NCI-H2227 treated with DMSO at 0.1 percent for 48 hours (cell line): ENCODE measurements at places on chromosomes 16 and 17.

- DNase-seq: no peak
These were observed 14.2 kb upstream of the CCNF start for GRCh38 chr16:2415085-2415484.

DNA sequence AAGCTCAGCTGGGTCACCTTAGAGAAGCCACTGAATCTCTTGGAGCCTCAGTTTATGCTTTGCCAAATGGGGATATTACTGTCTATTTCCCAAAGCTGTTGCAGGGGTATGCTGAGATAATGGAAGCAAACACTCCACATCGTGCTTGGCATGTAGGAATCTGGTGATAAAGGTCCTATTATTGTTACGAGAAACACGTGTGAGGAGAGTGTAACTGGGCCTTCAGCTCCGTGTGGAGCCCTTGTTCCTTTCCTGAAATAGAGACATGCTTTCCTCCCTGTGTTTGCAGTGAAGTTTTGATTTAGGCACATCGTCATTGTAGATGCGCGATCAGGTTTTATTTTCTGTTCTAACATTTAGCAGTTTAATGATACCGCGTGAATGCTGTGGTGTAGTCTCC, 292.4 kb downstream of the CPPED1 start:
- DNase-seq: no peak

DNA sequence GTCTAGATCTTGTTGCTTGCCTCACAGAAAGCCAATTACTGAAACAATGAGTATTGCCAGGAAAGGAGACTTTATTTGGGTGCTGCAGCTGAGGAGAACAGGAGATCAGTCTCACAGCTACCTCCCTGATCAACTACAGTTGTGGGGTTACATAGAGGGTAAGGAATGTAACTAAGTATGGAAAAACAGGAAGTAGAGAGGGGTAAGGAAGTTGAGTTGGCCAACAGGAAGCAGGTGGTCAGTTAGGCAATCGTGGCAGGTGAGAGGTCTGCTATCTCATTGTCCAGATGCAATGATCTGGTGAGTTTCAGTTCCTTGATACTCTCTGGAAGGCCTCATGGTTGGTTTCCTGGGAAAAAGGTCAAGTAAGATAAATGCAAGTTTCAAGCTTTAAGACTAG, 333.1 kb upstream of the GOT2 start:
- no peak for DNase-seq

DNA sequence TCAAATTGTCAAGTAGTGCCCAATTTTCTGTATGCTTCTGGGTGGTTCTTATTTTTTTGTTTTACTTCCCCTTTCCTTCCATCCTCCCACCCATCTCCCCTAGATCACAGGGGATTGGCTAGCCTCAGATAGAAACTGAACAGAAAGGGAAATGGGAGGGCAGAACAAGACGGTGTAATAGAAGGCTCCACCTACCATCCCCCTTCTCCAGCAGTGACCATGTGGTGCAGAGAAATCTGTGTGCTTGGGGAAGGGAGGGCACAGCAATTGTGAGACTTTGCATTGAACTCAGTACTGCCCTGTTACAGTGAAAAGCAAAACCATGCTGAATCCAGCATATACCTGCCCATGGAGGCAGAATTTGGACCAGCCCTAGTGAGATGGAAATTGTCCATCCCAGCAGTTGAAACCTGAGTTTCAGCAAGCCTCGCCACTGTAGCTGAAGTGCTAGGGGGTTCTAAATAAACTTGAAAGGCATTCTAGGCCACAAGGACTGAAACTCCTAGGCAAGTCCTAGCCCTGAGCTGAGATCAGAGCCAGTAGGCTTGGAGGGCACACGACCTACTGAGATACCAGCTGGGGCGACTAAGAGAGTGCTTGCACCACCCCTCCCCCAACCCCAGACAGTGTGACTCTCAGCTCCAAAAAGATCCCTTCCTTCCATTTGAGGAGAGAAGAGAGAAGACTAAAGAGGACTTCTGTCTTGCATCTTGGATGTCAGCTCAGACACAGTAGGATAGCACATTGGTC, 5.2 kb downstream of the SLFN11 start:
- no peak for DNase-seq

- DNase-seq: no peak
These were observed 51.8 kb downstream of the C16orf82 start for GRCh38 chr16:27118526-27118925.

GRCh38 chr17:57034807-57035754, 50.0 kb upstream of the AKAP1 start:
- DNase-seq: no peak
